ENCODE measurements at places on chromosomes 1 and 21. TPM values are rescaled to one million over a fixed set of nuclear protein-coding genes. Genes with fewer than 3 reads are reported as not detected.

SLC2A5 gene
- not detected for total RNA-seq

BARHL2 gene
- not detected for total RNA-seq

OMA1 gene
- 12.2 TPM for total RNA-seq

C1orf94 gene
- total RNA-seq: not detected

ATXN7L2 gene
- 13.3 TPM for total RNA-seq

PARP1 gene
- 184 TPM for total RNA-seq

RNF186 gene
- not detected for total RNA-seq

TCEA3 gene
- total RNA-seq: 4.7 TPM

CEP85 gene
- 30.8 TPM for total RNA-seq

GCSAML gene
- 0.14 TPM for total RNA-seq

GPR161 gene
- total RNA-seq: 4.5 TPM

CNN3 gene
- 6.3 TPM for total RNA-seq

IL19 gene
- total RNA-seq: not detected

GLIS1 gene
- not detected for total RNA-seq

FCRLB gene
- total RNA-seq: 1.2 TPM

FRRS1 gene
- 2.1 TPM for total RNA-seq

INAVA gene
- not detected for total RNA-seq

S100A6 gene
- 358 TPM for total RNA-seq

RGS18 gene
- 0.12 TPM for total RNA-seq

CLCA1 gene
- total RNA-seq: not detected

ST6GALNAC3 gene
- total RNA-seq: 0.35 TPM

DEGS1 gene
- total RNA-seq: 43.1 TPM

AMY1C gene
- total RNA-seq: not detected

ADAMTS1 gene
- total RNA-seq: not detected

LAMC2 gene
- not detected for total RNA-seq

SPRR2B gene
- not detected for total RNA-seq

COL16A1 gene
- total RNA-seq: 0.49 TPM

MIXL1 gene
- total RNA-seq: not detected

PLA2G4A gene
- total RNA-seq: 4.9 TPM

CYP4A22 gene
- not detected for total RNA-seq

NDUFS2 gene
- total RNA-seq: 114 TPM

FOXO6 gene
- 0.21 TPM for total RNA-seq

SRSF11 gene
- 245 TPM for total RNA-seq

HRNR gene
- not detected for total RNA-seq

GON4L gene
- total RNA-seq: 62.8 TPM

LCA5L gene
- total RNA-seq: 0.31 TPM

AGMAT gene
- 7.8 TPM for total RNA-seq

ABL2 gene
- 11.9 TPM for total RNA-seq

DNASE2B gene
- total RNA-seq: not detected

RHBDL2 gene
- total RNA-seq: not detected

TMEM269 gene
- 1.9 TPM for total RNA-seq

SRGAP2 gene
- total RNA-seq: 49.8 TPM

S100A1 gene
- not detected for total RNA-seq

All from activated T-cell treated with anti-CD3 and anti-CD28 coated beads, Interleukin-2, amount 50 U/mL, for 72 hours (primary cell).